Lung (tissue), 17 donors: ENCODE measurements at places on chromosomes 6 and 20. TPM values are rescaled to one million over a fixed set of nuclear protein-coding genes. Genes with fewer than 3 reads are reported as not detected.

The HAO1 gene
- polyA plus RNA-seq: not detected

The PCSK2 gene
- 9.8 TPM for polyA plus RNA-seq

The GMNN gene
- 12.1 TPM for polyA plus RNA-seq

The LINC00237 gene
- 0.03 TPM for polyA plus RNA-seq

The SOX18 gene
- 26.9 TPM for polyA plus RNA-seq

The ADGB gene
- 1.4 TPM for polyA plus RNA-seq

The CALHM6 gene
- 9.2 TPM for polyA plus RNA-seq

- H3K36me3 ChIP-seq: no peaks in the 10 kb centered on the region
- H3K27ac ChIP-seq: peak overlapping the region; percentile 78
- no peaks in the 10 kb centered on the region for H3K27me3 ChIP-seq
- no peak for DNase-seq
Observed at GRCh38 chr6:151068761-151069312, 170.9 kb upstream of the AKAP12 start.

DNA sequence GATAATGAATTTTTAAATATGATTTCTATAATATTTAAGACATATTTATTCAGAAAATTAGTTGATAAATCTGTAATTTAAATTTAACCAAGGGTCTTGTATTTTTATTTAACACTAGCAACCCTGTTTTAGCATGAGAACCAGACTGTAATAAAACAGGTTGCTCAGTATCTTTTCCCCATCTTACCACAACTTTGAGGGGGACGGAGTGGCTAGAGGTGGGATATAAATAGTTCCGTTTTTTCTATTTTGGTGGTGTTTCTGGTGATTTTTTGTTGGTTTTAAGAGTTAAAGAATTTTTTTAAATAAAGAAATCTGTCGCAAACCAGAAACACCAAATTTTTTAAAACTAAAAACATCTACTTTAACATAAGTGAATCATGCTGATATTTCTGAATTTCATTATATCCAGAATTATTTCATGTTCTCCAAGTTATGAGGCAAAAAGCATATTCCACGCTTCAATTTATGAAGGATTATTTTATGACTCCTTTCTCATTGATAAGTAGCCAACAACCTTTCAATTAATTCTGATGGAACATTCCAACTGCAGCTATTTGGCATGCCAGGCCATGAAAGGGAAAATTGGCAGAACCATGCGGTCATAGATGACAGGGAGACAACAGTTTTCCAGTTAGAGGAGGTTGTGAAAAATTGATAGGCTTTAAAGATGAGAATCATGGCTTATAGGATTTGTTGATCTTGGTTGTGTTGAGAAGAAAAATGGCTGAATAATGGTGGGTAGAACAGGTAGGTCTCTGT is 151.9 kb upstream of the CARMIL1 start:
- no peak overlapping the region for H3K27ac ChIP-seq
- H3K36me3 ChIP-seq: no peaks in the 10 kb centered on the region
- no peak overlapping the region for H3K4me3 ChIP-seq

DNA sequence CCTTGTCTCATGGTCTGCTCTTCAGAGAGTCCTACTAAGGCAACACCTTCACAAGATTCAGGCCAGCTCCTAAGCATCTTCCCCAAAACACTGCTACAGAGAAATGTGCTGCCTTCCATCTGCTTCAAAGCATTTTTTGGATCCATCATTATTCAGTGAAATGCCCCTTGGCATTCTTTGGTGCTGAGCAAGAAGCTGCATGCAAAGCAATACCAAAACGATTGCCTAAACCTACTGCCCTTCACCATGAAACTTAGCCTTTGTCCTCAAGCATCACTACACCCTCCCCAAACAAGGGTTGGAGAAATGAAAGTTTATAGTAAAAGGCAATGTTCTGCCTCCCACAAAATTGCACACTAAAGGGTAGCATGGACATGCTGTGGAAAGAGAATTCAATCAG is 93.5 kb downstream of the SNAP25 start:
- H3K4me1 ChIP-seq: peaks cover 5% of the 10 kb centered on the region
- no peak overlapping the region for H3K4me3 ChIP-seq
- no peak overlapping the region for H3K27ac ChIP-seq
- no peaks in the 10 kb centered on the region for H3K36me3 ChIP-seq
- DNase-seq: no peak
- H3K27me3 ChIP-seq: no peaks in the 10 kb centered on the region

- peak overlapping the region; percentile 74 for H3K27ac ChIP-seq
- H3K4me1 ChIP-seq: peaks cover 30% of the 10 kb centered on the region
- no peaks in the 10 kb centered on the region for H3K27me3 ChIP-seq
- peak; percentile 77 for DNase-seq
- H3K36me3 ChIP-seq: peaks cover 4% of the 10 kb centered on the region
- peak overlapping the region; percentile 100 for H3K4me3 ChIP-seq
Observed at GRCh38 chr6:36984581-36985416, 1.2 kb downstream of the MTCH1 start.

- no peaks in the 10 kb centered on the region for H3K27me3 ChIP-seq
- no peaks in the 10 kb centered on the region for H3K36me3 ChIP-seq
- no peak overlapping the region for H3K4me3 ChIP-seq
- peaks cover 2% of the 10 kb centered on the region for H3K4me1 ChIP-seq
- no peak overlapping the region for H3K27ac ChIP-seq
Observed at GRCh38 chr20:47981222-47981621, 195.9 kb upstream of the SULF2 start.

DNA sequence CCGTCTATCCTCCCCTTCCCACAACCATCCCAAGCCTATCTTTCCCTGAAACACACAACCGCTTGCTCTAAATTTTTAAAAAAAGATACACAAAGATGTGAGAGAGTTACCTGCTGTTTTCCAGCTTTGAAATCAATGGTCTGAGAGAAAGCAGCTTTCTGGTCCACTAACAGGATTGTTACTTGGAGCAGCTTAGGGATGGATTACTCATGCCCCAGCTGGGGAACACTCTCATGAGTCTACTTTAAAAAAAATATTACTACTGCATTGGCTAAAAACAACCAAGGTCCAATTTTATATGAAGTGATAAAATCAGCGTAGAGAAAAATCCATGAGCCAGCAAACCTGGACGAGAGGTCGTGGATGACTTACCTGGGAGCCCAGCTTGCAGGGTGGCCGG is 29.6 kb upstream of the FOXC1 start:
- no peak overlapping the region for H3K4me3 ChIP-seq
- H3K27ac ChIP-seq: no peak overlapping the region
- H3K27me3 ChIP-seq: no peaks in the 10 kb centered on the region

GRCh38 chr6:15400572-15401004 is 154.7 kb downstream of the JARID2 start:
- peak overlapping the region; percentile 47 for H3K27ac ChIP-seq
- no peak overlapping the region for H3K4me3 ChIP-seq
- no peaks in the 10 kb centered on the region for H3K36me3 ChIP-seq
- DNase-seq: peak; percentile 62
- peaks cover 45% of the 10 kb centered on the region for H3K4me1 ChIP-seq

DNA sequence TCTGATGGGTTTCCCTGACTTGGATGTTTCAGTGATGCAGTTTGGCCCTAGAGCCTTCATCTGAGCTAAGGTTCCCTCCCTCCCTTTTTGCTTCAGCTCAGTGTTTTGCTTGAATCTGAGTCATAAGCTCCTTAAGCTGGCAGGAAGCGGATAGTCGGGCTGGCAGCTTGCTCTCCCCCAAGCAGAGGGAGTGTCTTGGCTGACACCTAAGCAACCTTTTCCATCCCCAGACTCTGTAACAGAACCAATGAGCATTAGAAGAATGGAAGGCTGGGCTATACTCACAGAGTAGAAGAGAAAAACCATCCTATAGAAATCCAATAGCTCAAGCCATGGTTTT is 98.3 kb downstream of the HAO1 start:
- H3K4me3 ChIP-seq: no peak overlapping the region
- DNase-seq: no peak
- H3K27ac ChIP-seq: no peak overlapping the region
- H3K36me3 ChIP-seq: no peaks in the 10 kb centered on the region
- H3K27me3 ChIP-seq: no peaks in the 10 kb centered on the region

- no peak overlapping the region for H3K27ac ChIP-seq
- no peaks in the 10 kb centered on the region for H3K4me1 ChIP-seq
- no peak overlapping the region for H3K4me3 ChIP-seq
- no peak for DNase-seq
- H3K27me3 ChIP-seq: no peaks in the 10 kb centered on the region
Observed at GRCh38 chr6:141388666-141389065, 744.1 kb upstream of the GJE1 start.
